ENCODE measurements at places on chromosomes 2 and 18.

DNA sequence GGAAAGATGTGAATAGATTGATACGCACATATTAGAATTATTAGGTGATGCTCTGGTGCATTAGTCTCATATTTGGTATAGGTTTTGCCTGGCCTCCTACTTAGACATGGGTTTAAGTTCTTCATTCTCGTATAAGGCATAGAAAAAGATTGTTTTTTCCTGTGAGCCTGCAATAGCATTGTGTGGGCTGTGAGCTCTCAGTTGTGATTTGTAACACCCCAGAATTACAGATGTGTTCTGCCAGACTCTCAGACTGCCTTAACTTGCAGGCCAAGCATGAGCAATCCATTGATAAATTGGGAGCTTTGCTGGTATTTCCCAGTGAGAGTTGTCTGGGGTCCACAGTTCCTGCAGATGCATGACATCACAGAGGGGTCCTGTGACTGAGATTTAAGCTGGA is 95.7 kb downstream of the MAPRE2 start:
- DNase-seq, result no peak

DNA sequence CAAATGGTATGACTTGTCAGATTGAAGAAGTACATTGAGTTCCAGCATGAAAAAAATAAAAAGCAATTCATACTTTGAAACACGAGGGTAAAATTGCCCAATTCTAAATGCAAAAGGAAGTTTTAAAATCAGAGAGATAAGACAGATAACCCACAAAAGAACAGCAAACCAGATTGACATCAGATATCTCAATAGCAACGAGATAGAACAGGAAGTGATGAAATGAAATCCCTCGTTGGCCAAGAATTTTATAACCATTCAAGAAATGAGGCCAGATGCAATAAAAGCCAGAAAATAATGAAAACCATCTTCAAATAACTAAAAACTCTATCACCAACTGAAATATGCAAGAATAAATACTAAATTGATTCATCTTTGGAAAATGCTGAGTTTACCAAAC is 172.8 kb downstream of the CD226 start:
- no peak for DNase-seq

DNA sequence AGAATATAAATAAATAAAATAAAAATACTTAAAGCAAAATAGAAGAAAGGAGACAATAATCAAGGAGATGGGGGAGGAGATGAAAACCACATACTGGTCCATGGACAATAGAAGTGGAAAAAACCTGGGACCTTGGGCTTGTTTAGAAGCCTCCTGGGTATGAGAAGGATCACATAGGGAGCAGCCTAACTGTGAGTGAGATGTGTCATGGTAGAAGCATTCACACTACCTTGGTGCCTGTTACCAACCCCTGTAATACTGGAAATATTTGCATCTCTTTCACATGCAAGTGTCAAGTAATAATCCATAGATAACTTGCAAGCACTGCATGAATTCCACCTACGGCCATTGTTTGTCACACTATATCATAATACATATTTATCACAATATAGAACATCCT is 23.2 kb upstream of the RNF103 start:
- no peak for DNase-seq

DNA sequence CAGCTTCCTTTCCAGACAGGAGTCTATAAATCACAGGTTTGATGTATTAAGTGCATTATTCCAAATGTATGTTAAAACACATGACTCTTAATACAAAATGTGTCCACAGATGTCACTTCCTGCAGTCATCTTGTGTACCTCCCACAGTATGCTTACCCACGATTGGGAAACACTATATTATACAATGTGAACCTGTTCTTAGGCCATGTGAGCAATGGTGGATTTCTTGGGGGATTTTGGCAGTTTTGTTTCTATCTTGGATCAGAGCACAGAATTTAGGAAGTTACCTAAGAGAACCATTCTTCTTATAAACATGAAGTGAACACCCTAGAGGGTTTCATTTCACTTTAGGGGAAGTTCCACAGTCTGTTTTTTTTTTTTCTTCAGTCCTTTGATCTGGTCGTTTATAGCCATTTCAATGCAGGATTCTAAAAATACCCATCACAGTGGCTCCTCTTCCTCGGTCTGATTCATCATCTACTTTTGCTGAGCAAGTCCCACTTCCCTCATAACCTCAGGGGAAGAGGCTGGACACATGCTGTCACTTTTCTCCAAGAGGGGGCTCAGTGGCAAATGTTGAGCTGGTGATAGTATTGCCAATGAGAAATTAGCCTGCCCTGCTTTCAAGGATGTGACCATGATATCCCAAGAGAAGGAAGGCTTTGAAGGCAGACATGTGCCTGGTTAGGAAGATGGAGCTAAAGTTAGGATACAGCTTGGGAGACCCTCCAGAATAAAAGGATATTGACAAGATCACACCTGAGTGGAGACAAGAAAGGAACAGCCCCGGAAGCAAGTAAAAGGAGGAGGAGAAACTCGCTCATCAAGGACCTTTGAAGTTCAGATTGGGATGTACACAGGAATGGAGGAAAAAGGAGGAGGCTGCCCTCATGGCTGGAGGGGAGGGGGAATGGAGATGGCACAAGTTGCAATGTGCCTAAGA is 22.6 kb downstream of the PLEK start:
- no peak for DNase-seq

DNA sequence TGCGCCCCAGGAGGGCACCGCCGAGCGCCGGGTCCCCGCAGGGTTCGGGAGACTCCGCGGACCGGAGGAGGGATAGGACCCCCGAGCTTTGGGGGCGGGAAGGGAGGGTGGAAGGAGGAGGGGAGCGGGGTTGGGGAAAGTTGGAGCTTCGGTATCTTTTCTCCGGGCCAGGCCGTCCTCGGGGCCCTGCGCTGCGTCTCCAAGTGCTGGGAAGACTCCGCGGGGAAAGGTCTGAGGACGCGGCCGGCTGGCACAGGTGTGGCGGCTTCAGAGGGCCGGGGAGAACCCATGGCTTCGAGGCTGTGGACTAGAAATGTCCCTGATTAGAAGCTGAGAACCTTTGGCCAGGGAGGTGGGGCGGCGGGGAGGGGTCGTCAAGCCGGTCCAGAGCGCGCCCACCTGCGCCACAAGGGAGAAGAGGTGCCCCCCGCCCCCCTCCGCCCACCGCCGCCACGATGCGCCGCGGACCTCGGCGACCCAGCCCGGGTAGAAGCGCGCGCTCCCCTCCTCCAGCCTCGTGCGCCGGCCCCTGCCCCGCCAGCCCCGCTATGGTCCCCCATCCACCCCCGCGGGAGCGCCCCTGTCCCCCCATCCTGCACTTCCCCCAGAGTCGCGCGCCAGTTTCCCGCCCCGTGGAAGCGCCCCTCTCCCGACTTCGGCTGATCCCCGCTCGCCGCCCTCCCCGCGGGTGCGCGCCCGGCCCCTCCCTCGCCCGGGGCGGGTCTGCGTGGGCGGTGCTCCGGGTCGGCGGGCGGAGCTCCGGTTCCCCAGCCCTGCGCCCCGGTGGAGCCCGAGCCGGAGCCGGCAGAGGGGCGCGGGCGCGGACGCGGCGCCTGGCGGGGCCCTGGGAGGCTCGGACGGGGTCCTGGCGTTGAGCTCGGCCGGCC is at the start of gene SNTG2:
TSS of gene SNTG2 (plus strand) at position 770 of the 887 bp plus-strand sequence. CDS start 148 bp downstream, outside the sequence.
- DNase-seq, result peak; percentile 46

DNA sequence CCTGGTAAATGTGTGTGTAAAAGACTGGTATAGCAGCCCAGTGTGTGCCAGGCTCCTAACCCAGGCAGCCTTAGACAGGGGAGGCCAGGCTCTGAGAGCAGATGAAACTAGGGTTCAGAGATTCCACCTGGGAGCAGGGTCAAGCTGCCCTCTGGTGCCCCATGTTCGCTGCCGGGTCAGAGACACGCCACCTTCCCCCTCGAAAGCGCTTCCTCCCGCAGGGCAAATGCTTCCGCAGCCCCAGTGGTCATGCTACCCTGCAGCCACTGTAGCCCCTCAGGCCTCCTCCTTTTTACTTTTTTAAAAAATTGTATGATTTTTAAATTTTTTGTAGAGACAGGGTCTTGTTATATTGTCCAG is 10.6 kb upstream of the KLF11 start:
- no peak for DNase-seq

GRCh38 chr2:231526341-231527090 is 3.7 kb downstream of the NMUR1 start:
- DNase-seq, result no peak

DNA sequence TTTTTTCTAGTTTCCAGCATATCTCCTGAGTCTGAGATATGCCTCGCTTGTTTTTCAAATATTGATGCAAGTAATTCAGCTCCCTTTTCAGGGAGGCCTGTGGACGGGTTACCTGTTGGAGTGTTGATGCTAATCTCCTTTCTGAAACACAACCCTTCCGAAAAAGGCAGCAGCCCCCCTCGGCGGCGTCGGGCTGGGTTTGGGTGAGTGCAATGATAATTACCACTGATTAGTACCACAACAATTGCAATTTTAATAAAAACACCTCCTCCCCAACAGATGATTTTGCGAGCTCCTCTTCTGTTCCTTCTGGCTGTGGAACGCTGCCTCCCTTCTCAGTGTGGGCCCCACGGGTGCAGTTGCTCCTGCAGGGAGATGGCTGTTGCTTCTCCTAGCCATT is 66.3 kb downstream of the PTGR3 start:
- no peak for DNase-seq

GRCh38 chr18:56246916-56247315 is 391.5 kb downstream of the TXNL1 start:
- DNase-seq, result no peak

GRCh38 chr18:8609659-8610458 is 622 bp downstream of the RAB12 start:
- DNase-seq, result no peak

DNA sequence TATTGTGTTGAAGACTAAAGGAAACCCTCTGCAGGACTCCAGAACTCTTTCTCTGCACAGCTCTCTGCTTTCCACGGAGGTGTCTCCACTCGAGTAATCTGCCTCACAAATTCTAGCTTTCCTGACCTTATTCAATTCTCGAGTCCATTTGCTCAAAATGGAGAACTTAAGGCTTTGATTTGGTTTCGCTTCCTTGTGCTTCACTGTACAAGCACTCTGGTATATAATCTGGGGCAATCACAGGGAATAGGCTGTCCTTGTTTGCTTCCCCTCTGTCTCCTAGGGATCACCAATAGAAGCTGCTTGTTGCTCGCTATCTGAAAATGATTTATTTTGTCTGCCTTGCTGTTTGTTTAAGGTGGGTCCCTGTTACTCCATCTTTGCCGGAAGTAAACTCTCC is 129.1 kb upstream of the DOCK10 start:
- DNase-seq, result no peak

GRCh38 chr2:29270701-29271121 is 155.5 kb downstream of the CLIP4 start:
- no peak for DNase-seq

- no peak for DNase-seq
Observed at GRCh38 chr18:36120297-36120696, 8.8 kb downstream of the SLC39A6 start.

- no peak for DNase-seq
Observed at GRCh38 chr2:197705912-197706838, 1.0 kb downstream of the MARS2 start.

- no peak for DNase-seq
Observed at GRCh38 chr2:198712485-198712884, 745.3 kb downstream of the SATB2 start.

- DNase-seq, result no peak
Observed at GRCh38 chr2:16194931-16195680, 254.8 kb downstream of the MYCN start.

Measured in activated T-cell treated with anti-CD3 and anti-CD28 coated beads for 1 hour (primary cell).